ENCODE measurements at places on chromosomes 7 and 10.

DNA sequence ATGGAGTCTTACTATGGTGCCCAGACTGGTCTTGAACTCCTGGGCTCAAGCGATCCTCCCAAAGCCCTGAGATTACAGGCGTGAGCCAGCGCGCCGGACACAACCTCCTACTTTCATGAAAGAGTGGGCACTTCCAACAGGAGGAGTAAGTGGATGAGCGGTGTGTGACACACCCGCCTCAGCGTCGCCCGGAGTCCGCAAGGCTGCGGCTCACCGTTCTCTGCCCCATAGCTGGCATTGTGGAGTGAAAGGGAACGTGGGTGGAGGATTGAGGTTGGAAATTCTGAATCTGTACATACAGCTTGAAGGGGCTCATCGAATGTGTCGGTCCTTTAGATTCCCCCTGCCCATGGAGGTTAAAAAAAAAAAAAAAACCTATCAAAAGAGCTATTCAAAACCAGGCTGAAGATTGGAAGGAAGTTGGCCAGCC lies 524 bp upstream of the PRXL2A start:
- DNase-seq = peak; percentile 48

DNA sequence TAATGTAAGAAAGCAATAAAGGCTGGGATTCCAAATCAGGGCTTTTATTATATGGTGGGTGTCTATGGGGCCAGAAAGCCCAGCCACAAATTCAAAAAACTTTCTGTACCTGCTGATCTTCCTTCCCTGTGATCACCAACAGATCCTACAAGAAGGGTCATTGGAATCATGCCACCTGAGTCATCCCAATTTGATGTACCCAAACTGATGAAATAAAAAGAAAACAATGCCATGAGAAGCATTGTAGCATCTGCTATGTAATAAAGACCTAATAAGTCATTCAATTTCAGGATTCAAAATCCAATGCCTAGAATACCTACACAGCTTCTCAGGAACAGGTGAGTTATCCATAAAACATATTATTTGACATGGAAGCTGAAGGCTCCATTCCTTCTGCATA lies 228.8 kb downstream of the DKK1 start:
- no peak for DNase-seq

DNA sequence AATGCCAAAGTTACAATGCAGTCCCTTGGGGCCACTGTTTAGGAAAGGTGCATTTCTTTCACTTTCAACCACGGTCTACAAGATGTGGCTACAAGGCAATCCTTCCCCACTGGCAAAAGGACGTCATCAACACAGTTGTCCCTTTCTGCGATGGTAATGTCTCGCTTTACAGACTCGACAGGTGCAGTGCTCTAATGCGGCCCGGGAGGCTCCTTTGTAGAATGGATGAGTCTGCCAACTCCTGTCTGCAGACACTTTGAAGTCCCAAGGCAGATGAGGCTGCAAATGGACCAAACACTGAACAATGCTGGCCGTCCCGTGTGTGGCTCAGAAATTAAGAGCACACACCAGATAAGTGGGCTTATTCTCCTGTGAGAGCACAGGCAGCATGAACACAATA lies 133.7 kb downstream of the PIP4K2A start:
- no peak for DNase-seq

DNA sequence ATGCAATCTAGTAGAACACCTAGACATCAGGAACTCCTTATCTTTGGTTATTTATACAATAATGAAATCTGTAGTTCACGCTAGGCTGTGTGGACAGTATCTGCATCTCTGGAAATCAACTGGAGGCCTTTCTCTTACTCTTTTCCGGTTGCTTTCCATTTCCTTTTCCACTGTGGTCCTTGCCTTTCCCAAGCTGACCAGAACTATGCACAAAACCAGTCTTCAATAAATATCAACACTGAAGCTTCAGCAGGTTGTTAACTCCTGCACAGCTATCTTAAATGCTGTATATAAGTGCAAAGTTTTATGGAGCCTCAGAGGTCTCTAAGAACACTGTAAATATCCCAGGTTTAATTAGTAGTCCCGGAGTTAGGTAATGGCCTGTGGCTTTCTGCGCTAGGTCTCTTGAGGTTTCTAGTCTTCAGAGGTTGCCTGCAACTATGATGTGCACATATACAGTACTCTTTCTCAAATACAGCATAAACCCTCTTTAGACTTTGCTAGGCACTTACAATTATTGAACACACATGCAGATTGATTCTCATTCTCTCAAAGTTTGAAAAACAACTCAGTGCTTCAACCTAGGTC lies 2.4 kb downstream of the KLLN start:
- DNase-seq = no peak

DNA sequence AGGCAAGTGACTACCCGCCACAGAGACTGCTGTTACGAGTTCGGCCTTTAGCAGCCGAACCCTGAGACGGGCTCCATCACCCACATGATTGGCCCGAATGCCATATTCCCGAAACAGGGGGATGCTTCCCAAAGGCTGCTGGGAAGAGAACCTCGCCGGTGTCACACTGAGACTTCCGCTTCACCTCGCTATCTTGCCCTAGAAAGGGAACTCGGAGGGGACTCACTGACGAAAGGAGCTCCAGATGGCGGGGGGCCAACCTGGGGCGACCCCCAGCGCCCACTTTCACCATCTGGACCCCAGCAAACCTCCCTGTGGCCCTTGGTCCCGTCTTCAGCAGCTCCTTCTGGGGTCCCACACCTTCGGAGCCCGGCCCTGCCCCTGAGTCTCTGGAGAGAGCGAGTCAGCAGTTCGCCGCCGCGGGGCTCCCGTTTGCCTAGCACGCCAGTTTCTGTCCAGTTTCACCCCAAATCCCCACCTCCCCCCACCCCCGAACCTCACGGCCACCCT lies 529 bp downstream of the HPS1 start:
- DNase-seq = peak; percentile 21

- DNase-seq = no peak
Measured at GRCh38 chr7:103637094-103637493, 191.1 kb upstream of the SLC26A5 start.

- DNase-seq = no peak
Measured at GRCh38 chr7:49783446-49783845, 10.0 kb downstream of the VWC2 start.

GRCh38 chr7:150756858-150757257 lies 19.6 kb downstream of the GIMAP5 start:
- no peak for DNase-seq

- DNase-seq = no peak
Measured at GRCh38 chr7:50662041-50662694, 97.0 kb upstream of the DDC start.

- no peak for DNase-seq
Measured at GRCh38 chr7:105896407-105896911, 20.1 kb upstream of the ATXN7L1 start.

- no peak for DNase-seq
Measured at GRCh38 chr7:155808549-155809331, 3.5 kb downstream of the SHH start.

GRCh38 chr10:82358486-82359099 lies 483.6 kb downstream of the NRG3 start:
- no peak for DNase-seq

- DNase-seq = no peak
Measured at GRCh38 chr10:81876253-81877077, 1.5 kb downstream of the NRG3 start.

DNA sequence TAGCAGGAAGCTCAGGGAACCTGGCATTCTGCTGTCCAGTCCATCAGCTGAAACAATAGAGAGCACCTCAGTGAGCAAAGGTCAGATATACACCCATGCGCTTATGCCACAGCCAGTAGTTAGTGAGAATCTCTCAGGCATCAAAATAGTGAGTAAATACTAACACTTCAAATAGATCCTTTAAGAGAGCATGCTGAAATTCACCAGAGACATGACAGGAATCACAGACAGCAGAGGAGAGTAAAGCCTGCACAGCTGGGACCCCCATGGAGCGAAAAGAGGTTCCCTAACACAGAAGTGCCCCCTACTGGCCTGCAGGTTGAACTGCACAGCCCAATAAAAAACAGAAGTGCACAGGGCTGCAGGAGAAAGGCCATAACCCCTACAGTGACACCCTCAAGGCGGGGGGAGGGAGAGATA lies 57.6 kb upstream of the ANTXRL start:
- peak; percentile 25 for DNase-seq

DNA sequence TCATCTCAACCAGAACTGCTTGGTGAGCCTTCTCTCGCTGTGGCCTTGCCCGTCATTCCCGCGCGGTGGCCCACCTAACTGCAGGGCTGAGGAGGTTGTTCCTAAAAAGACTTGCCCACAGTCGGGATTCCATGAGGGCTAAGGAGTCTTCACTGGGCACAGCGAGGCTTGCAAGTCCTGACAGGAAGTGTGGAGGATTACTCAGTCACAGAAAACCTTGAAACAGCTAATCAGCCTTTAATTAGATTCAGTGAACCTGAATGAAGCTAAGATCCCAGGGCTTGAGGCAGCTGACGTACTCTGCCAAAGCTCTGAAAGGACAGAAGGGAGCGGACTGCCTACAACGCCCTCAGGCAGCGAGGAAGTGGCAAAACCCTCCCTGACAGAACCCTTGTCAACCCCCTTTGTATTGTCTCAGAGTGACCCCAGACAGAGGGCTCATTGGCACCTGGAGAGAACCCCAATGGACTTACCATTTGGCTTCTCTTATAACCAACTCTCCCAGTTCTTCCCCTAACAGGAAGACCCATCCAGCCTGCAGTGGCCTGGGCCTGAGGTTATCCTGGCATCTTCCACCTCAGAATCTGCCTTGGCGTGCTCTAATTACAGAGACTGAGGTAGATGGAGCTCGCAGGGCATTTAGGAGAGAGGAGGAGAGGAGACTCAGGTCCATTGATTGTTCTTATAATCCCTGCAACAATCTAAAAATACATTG lies 2.5 kb upstream of the LAMB4 start:
- DNase-seq = no peak

GRCh38 chr7:36019538-36019937 lies 133.5 kb upstream of the EEPD1 start:
- DNase-seq = no peak

- DNase-seq = no peak
Measured at GRCh38 chr7:50333221-50333651, 28.7 kb downstream of the IKZF1 start.

DNA sequence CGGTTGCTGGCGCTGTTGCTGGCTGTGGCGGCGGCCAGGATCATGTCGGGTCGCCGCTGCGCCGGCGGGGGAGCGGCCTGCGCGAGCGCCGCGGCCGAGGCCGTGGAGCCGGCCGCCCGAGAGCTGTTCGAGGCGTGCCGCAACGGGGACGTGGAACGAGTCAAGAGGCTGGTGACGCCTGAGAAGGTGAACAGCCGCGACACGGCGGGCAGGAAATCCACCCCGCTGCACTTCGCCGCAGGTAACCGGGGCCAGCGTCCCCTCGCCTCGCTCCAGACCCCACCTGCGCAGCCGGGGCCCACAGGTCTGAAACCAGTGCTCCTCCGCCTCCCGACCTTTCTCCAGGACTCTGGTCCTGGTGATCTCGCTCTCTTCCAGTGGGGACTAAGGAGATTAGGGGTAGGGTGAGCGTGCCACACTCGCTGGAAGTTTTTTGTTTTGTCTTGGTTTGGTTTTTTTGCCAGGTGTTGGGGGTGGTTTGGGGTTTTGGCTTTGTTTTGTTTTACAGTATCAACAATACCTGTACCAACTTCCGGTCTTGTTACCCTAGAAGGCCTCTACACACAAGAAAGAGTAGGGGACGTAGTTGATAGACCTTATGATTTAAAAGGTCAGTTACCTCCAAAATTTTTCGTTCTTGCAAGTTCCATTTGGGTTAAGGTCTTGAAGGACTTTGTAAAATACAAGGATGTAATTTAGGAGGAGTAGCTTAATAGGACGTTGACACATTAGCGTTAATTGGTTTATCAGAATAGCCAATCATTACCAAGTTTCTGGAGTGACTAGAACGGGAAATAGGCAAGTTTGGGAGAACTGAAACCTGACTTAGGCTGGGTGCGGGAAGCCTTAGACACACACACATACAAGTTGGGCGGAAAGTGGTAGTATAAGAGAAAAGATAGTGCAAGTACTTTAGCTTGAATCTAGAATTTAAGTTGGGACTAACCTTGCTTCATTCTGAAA lies 704 bp downstream of the TNKS2 start:
- DNase-seq = peak; percentile 22

DNA sequence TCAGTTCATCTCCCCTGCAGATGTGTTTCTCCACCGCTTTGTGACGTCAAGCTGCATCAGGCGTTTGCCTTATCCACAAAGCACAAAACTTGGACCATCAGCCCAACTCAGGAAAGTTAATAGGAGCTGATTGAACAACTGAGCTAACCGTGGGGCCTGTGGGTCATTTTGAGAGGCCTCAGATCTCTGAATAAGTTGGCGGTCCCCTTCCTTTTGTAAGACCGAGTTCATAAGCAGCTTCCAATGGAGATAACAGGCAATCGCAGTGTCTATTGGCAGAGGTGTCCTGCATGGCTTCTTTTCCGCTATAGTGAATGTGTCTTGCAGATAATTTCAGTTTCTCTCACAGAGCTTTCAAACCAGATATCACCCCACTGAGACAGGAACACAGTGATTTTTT lies 154.0 kb downstream of the SORCS1 start:
- no peak for DNase-seq

DNA sequence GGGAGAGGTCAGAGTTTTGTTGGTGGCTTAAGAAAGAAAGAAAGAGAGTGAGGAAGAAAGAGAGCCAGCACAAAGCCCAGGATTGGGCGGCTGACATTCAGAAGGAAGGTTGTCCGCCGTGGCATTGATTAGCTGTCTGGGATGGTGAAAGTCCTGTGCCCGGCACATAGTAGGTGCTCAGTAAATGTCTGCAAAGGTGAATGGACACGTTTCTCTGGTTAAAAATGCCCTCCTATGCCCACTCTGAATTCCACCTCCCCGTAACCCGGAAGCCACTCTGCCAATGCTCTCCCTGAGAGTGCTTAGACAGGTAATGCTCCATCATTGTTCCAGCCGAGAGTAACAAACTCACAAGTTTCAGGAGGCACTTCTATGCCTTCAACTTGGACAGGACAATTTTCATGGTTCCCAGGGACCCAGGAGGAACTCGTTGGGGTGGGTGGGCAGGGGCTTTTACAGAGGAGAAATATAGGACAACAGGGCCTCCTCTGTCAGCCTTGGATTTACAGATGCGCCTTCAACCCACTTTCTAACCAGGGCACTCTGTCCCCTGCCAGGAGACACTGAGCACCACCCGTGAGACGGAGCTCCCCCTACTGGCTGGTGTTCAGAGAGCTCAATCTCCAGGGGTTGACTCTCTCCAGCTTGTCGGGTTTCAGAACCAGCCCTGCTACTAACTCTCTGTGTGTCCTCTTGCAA lies 411.5 kb upstream of the ZMIZ1 start:
- peak; percentile 75 for DNase-seq
